ENCODE measurements at places on chromosomes 12 and 14.
A peak's percentile ranks its signal among the peaks of the same experiment; 100 is the strongest.

DNA sequence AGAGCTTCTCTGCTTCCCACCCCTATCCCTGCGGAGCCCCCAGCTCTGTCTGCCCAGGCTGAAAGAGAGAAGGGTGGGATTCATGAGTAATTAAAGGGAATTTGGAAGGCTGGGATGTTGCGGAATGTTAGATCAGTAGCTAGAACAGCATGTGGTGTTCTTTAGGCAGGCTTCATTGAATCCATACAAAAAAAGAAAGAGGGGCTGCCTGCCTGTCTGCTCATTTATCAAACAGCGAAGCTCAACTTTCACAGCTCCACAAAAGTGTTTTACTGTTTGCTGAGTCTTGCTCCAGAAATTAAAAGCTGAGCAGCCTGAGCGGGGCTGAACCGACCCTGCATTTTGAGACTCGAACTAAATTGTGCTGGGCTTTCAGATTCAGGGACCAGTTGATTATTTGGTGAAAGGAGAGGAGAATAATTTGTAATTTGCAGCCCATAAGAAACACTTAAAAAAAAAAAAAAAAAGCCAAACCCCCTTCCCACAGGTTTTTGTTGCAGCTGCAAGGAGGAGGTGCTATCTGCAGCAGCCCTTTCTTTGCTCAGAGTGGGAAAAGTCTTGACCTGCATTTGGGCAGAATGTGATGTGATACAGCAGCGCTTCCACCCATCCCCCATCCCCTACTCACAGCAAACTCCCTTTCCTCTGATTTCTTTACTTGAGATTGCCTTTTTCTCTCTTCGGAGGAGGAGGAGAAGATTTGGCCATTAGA is 89.7 kb downstream of the RFX4 start:
- H3K27ac ChIP-seq, result no peak overlapping the region
- no peaks in the 10 kb centered on the region for H3K36me3 ChIP-seq
- peaks cover 35% of the 10 kb centered on the region for H3K27me3 ChIP-seq

- H3K27me3 ChIP-seq, result peaks cover 4% of the 10 kb centered on the region
- no peak overlapping the region for H3K27ac ChIP-seq
- no peak for DNase-seq
- H3K36me3 ChIP-seq, result no peaks in the 10 kb centered on the region
- H3K4me1 ChIP-seq, result peaks cover 1% of the 10 kb centered on the region
- H3K4me3 ChIP-seq, result no peak overlapping the region
These were observed 407.3 kb upstream of the FLRT2 start for GRCh38 chr14:85122690-85123089.

- H3K36me3 ChIP-seq, result no peaks in the 10 kb centered on the region
- H3K27me3 ChIP-seq, result peaks cover 7% of the 10 kb centered on the region
- H3K27ac ChIP-seq, result peak overlapping the region; percentile 74
- DNase-seq, result no peak
- H3K4me1 ChIP-seq, result peaks cover 11% of the 10 kb centered on the region
These were observed 23.0 kb upstream of the GPR132 start for GRCh38 chr14:105087963-105088811.

GRCh38 chr14:67820428-67820971 is 921 bp downstream of the RAD51B start:
- DNase-seq, result no peak
- peak overlapping the region; percentile 94 for H3K27ac ChIP-seq
- H3K36me3 ChIP-seq, result no peaks in the 10 kb centered on the region
- H3K4me3 ChIP-seq, result peak overlapping the region; percentile 99
- H3K27me3 ChIP-seq, result no peaks in the 10 kb centered on the region
- peaks cover 21% of the 10 kb centered on the region for H3K4me1 ChIP-seq

GRCh38 chr12:110862329-110862728 is 15.5 kb downstream of the CCDC63 start:
- no peak for DNase-seq
- no peaks in the 10 kb centered on the region for H3K27me3 ChIP-seq
- H3K4me3 ChIP-seq, result no peak overlapping the region
- peaks cover 8% of the 10 kb centered on the region for H3K4me1 ChIP-seq
- H3K36me3 ChIP-seq, result no peaks in the 10 kb centered on the region

GRCh38 chr14:44029933-44030332 is 477.1 kb downstream of the FSCB start:
- no peaks in the 10 kb centered on the region for H3K4me1 ChIP-seq
- H3K27me3 ChIP-seq, result no peaks in the 10 kb centered on the region
- no peak overlapping the region for H3K4me3 ChIP-seq
- H3K27ac ChIP-seq, result no peak overlapping the region
- no peak for DNase-seq

DNA sequence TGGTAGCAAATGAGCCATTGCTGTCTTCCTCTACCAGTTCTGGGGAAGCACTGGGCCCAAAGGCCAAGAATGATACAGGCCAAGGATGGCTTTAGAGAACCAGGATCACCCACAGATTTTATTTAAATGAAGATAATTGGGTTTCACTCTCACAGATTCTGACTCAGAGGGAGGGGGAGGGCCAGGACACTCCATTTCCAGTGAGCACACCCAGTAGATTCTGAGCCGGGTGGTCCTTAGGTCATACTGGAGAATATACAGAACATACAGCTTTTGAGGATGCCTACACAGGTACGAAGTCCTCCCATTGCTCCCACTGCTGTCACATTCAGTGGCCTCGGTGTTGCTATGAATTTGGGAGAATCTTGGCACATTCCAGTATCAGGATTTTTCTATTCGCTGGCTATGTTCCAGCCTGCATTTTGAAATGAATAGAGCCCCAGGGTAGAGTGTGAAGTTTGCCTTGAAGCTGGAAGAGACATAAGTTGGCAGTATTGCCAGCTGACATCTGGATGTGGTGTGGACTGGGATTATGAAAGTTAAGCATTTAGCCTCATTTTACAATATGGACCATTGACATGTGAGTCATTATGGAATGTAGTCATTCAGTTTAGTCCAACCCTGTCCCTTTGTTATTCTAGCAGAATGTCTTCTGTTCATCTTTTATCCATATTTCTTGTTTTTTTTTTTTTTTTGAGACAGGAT is 45.8 kb upstream of the POC1B start:
- H3K4me3 ChIP-seq, result no peak overlapping the region
- H3K36me3 ChIP-seq, result no peaks in the 10 kb centered on the region
- H3K4me1 ChIP-seq, result peaks cover 24% of the 10 kb centered on the region
- no peaks in the 10 kb centered on the region for H3K27me3 ChIP-seq
- no peak for DNase-seq

DNA sequence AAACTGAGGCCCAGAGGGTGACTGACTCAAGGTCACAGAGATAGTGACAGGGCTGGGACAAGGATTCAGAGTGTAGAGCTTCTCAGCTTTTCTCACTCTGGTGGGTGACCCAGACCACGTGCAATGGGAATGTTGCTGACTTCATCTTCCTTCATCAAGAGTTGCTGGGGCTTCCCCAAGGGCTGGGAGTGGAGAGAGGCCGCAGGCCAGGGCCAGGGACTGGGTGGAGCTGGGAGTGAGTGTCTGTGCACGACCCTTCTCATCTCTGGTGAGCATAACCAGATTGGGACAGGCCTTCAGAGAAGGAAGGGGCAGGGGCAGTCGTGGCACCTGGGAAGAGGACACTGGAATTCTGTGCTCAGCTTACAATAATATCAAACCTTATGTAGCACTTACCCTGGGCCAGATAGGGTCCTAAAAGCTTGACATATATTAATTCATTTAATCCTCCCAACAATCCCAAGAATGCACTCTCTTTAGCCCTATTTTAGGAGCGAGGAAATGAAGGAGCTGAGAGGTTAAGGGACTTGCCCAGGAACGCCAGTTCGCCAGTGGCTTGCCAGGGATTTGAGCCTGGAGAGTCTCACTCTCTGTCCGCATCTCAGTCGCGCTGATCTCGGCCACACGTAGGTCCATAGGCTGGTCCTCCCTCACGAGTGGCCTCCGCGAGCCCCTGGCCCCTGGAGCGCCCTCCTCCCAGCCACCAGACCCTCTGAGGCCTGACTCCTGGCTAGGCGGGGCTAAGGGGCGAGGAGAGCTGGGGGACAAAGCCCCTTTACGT is 15.8 kb downstream of the KRT18 start:
- H3K4me1 ChIP-seq, result peaks cover 21% of the 10 kb centered on the region
- no peaks in the 10 kb centered on the region for H3K36me3 ChIP-seq
- H3K27me3 ChIP-seq, result no peaks in the 10 kb centered on the region

GRCh38 chr14:104344818-104345620 is 206.6 kb downstream of the KIF26A start:
- no peak overlapping the region for H3K4me3 ChIP-seq
- no peak for DNase-seq
- no peaks in the 10 kb centered on the region for H3K36me3 ChIP-seq
- peaks cover 40% of the 10 kb centered on the region for H3K27me3 ChIP-seq
- peaks cover 11% of the 10 kb centered on the region for H3K4me1 ChIP-seq

DNA sequence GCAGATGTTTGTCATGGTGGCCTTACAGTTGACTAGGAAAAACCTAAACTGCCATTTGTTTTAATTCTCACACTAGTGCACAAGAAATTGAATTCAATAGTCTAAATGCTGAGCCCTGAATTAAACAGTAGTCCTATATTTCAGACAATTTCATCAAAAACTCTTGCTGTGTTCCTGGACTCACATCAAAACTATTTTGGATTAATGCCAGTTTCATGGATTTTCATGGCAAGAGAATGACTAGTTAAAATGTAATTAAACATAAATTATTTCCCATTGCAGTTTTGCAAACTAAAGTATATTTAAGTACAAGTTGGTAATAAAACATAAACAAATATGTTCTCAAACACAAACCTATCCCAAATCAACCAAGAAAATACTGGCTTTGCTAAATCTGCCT is 468.0 kb upstream of the PRICKLE1 start:
- H3K27me3 ChIP-seq, result no peaks in the 10 kb centered on the region
- H3K27ac ChIP-seq, result no peak overlapping the region
- peaks cover 27% of the 10 kb centered on the region for H3K4me1 ChIP-seq
- H3K4me3 ChIP-seq, result no peak overlapping the region

- peak; percentile 94 for DNase-seq
- H3K36me3 ChIP-seq, result peaks cover 31% of the 10 kb centered on the region
- peaks cover 7% of the 10 kb centered on the region for H3K27me3 ChIP-seq
- peak within 1 kb of the TSS; percentile 94 for H3K4me3 ChIP-seq
These were observed at the start of gene C2CD5 for GRCh38 chr12:22544038-22544979. C2CD5 (minus strand) TSS chr12:22544542; CDS start chr12:22544150, 392 bp downstream.

GRCh38 chr12:120851444-120851843 is 52.7 kb downstream of the SPPL3 start:
- peaks cover 6% of the 10 kb centered on the region for H3K36me3 ChIP-seq
- H3K27me3 ChIP-seq, result no peaks in the 10 kb centered on the region
- no peak for DNase-seq

- H3K27me3 ChIP-seq, result peaks cover 3% of the 10 kb centered on the region
- H3K4me3 ChIP-seq, result no peak overlapping the region
- DNase-seq, result no peak
- H3K36me3 ChIP-seq, result no peaks in the 10 kb centered on the region
- H3K27ac ChIP-seq, result no peak overlapping the region
These were observed 50.9 kb upstream of the BICDL1 start for GRCh38 chr12:119938049-119938667.

GRCh38 chr12:570921-571794 is 92.1 kb downstream of the NINJ2 start:
- H3K27ac ChIP-seq, result peak overlapping the region; percentile 85
- H3K27me3 ChIP-seq, result peaks cover 12% of the 10 kb centered on the region

GRCh38 chr12:8822298-8822697 is at the start of gene A2ML1:
A2ML1 (plus strand) TSS chr12:8822621; CDS start chr12:8822652, 31 bp downstream.
- no peaks in the 10 kb centered on the region for H3K27me3 ChIP-seq
- H3K4me1 ChIP-seq, result no peaks in the 10 kb centered on the region
- no peak for DNase-seq
- H3K4me3 ChIP-seq, result peak within 1 kb of the TSS; percentile 64
- peak within 1 kb of the TSS; percentile 94 for H3K27ac ChIP-seq

GRCh38 chr14:55846826-55847446 is 266.9 kb downstream of the KTN1 start:
- H3K4me3 ChIP-seq, result no peak overlapping the region
- no peaks in the 10 kb centered on the region for H3K36me3 ChIP-seq
- peaks cover 4% of the 10 kb centered on the region for H3K27me3 ChIP-seq
- H3K4me1 ChIP-seq, result peaks cover 4% of the 10 kb centered on the region

DNA sequence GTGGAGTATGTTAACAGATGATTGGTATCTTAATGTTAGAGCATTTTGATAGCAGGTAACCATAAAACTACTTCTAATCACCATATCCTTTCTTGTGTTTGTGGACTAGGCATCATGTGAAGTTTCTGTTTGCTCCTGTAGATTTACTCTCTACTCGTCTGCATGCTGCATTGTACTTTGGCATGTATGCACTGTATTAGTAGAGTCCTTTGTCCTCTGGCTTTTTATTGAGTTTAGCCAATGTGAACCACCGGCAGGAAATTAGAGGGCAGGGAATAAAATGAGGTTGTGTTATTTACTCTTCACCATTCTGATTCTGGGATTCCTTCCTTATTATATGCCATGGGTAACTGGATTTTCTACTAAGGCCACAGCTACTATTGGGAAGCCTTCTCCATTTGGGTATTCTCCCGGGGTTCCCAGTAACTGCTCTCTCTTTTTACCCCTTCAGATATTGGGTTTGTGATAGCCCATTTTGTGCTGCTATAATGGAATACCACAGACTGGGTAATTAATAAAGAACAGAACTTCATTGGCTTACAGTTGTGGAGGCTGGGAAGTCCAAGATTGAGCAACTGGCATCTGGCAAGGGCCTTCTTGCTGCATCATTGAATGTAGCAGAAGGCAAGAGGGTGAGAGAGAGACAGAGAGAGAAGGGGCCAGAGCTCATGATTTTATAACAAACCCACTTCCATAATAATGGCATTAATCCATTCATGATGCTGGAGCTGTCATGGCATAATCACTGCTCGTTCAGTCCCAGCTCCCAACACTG is 22.4 kb downstream of the FAM177A1 start:
- peaks cover 33% of the 10 kb centered on the region for H3K36me3 ChIP-seq
- no peaks in the 10 kb centered on the region for H3K27me3 ChIP-seq
- H3K27ac ChIP-seq, result no peak overlapping the region
- no peak overlapping the region for H3K4me3 ChIP-seq

- H3K4me1 ChIP-seq, result peaks cover 48% of the 10 kb centered on the region
- no peak for DNase-seq
- H3K36me3 ChIP-seq, result no peaks in the 10 kb centered on the region
- no peaks in the 10 kb centered on the region for H3K27me3 ChIP-seq
- no peak overlapping the region for H3K4me3 ChIP-seq
These were observed 289.7 kb downstream of the RAD51B start for GRCh38 chr14:68109132-68109900.

Data from type B pancreatic cell (in vitro differentiated cells).